ENCODE measurements at places on chromosomes 4 and X.

DNA sequence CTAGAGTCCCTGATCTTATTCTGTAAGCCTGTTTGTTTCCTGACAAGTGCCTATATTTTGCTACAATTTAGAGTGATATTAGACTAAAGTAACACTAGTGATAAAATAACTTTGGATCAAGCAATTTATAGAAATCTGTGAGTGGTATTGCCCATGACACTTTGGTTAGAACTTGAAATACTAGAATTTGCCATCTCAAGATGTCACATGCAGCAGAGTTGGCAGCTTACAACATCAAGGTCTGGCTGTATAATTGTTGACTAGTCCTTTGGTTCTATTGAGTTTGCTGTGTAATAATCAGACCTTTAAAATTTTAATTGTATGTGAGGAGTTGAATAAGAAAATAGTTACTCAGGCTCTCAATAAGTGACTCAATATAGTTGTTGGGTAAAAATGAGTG, 167.1 kb downstream of the RAPGEF2 start:
- DNase-seq: no peak

DNA sequence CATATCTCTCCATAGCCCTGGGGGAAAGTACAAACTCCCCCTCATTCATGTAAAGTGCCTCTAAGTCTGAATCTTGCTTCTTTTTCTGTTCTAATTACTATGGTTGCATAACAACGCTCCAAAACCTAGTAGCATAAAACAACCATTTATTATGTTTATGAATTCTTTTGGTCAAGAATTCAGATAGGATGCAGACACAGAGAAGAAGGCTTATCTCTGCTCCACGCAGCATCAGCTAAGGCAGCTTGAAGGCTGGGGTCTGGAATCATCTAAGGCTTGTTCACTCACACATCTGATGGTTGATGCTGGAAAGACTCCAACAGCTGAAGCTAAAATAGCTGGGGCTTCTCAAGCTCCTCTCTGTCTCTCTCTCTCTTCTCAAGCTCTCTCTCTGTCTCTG, 564.5 kb downstream of the ZNF674 start:
- DNase-seq: no peak

GRCh38 chrX:35819241-35819640, 21.1 kb downstream of the MAGEB16 start:
- DNase-seq: no peak

DNA sequence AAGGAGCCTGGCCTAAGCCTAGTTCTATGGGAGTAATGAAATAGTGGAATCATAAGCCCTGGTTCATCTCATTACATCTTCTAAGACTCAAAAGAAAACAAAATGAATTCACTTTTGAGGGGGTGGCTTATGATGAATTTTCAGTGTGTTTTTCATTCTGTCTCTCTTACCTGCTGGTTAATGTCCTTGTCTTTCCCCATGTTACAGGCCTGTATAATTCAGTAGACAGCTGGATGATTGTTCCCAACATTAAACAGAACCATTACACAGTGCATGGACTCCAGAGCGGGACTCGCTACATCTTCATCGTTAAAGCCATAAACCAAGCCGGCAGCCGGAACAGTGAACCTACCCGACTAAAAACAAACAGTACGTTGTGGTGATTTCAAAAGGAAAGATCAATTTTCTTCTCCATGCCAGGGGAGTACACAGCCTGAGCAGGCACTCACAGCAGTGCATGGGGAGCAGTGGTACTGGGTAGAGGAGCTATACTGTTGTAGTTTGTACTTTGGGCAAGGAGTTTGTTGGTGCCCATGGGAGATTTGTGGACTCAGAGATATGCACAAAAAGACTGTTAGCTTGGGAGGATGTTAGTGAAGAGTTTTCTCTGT, 57.9 kb downstream of the TEX13B start:
- DNase-seq: no peak

DNA sequence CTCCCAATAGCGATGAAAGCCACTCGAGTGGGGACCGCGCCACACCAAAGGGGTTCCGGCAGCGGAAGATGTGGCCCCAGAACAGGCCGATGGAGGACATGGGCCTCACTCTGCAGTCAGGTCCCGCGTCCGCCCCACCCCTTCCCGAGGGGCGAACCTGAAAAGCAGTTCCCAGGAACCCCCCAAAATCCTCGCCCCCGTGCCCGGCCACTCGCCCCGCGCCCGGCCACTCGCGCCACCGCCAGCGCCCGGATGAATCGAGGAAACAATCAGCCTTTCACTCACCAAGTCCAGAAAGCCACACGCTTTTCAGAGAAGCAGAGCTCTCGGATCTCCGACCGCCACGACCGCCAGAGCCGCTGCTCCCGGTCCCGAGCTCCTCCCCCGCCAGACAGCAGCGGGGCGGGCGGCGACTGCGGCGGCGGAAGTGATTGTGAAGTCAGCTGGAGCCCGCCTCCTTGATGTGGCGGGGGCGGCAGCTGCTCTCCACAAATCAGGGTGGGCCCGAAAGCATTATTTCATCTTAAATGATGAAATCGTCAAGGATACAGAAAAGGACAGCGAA, at the start of gene PJA1:
TSS of gene PJA1 (minus strand) at position 367 of the 565 bp plus-strand sequence. CDS start 2,380 bp downstream, outside the sequence.
- DNase-seq: peak; percentile 59

DNA sequence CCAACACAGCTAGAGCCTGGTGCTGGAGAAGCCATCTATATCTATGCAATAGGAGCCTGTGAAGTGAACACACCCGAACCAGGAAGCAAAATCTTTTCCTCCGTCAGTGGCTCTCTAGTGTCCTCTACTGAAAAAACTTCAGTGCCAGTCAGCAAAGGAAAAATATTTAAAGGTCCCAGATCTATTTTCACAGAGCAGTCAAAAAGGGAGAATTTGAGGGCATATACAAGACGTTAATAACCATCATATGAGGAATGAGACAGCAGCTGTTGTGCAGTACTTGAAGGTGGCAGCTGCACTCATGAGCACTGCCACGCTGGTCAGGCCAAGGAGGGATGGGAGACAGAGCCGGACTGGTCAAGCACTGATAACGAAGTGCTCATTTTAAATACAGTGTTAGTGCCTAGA, 14.4 kb downstream of the MCUB start:
- DNase-seq: no peak

DNA sequence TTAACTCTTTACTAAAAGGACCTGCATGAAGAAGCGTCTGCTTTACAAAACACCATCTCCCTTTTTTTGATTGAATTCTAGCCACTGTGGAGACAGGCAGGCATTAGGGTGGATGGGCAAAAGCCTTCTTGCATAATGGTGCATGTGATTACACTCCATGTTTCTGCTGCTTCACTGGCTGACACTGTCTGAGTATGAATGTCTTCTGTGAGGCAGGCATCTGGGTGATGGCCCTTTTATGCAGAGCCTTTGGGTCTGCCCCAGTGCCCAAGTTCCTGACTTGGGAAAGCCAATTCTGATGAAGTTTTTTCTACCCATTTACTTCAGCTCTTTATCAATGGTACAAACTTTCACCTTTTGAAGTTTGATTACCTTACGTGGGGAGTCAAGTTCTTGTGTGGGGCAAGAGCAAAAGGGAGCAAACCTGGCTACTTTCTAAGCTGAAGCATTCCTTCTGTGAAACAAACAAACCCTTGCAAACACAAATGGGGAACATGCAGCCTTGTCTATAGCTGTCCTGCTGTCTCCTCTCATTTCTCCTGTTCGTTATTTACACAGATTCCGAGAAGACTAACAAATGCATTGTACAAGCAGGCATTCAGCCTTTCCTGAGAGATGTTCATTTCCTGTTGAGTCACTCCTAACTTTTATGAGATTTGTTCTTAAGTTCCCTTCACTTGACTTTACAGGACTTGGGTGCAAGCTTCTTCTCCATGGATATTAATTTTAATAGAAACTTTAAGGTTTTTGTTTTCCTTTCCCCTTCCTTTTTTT, 301.9 kb downstream of the TLL1 start:
- DNase-seq: no peak

DNA sequence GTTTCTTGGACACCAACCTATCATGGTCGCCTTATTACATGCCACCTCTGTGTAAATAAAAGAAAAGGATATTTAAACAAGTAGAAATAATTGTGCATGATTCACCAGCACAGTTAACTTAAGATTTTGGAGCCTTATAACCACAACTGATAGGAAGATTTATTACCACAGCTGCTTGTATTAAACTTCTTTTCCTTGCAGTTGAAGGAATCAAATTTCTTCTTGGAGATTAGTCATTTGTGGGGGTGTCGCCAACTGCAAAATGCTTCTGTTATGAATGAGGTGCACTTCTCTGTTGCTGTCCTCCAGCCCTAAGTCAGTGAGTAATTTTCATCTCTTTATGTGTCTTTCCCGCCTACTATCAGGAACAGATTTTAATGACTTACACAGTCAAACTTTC, 73.3 kb downstream of the OR13H1 start:
- no peak for DNase-seq

DNA sequence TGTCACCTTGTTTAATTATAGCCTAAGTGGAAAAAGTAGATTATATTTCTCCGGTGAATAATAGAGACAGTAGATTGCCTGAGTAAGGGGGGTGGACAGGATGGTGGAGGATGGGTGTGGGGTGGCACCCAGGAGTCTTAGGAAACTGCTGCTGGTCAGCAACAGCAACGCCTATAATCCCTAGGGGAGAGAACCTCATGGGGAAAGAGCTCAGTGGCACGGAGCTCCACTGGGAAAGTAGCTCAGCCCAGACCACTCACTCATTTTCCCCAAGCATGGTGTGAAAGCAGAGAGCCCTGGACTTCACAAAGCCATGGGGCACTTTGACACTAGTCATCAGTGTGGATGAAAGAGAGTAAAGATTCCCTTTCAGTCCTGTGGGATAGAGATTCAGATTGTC, 31.1 kb downstream of the METTL14 start:
- no peak for DNase-seq

DNA sequence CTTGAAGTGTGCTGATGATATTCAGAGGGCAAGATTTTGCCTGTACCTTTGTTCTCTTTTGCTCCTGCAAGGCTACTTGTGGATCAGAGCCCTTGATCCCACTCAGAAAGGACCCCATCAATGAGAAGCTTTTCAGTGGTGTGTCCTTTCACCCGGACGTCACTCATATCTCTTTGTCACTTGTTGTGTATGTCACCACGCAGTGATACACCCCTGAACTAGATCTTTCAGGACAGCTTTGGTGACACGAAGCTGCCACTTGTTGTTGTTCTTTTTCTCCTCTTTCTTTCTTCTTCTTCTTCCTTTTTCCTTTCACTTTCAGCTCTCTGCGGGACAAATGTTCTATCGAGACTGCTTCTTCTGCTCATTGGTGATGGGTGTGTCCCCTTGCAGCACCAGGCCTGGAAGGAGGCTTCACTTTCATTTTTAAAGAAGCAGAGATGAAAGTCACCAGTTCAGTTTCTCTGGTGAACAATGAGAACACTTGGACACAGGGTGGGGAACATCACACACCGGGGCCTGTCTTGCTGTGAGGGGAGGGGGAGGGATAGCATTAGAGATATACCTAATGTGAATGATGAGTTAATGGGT, 83.6 kb downstream of the NBDY start:
- no peak for DNase-seq

GRCh38 chrX:155115174-155115819, 44.0 kb downstream of the BRCC3 start:
- no peak for DNase-seq

- DNase-seq: no peak
Measured at GRCh38 chr4:145779319-145779801, 99.4 kb downstream of the C4orf51 start.

- no peak for DNase-seq
Measured at GRCh38 chr4:185846505-185847150, 34.6 kb upstream of the SORBS2 start.

DNA sequence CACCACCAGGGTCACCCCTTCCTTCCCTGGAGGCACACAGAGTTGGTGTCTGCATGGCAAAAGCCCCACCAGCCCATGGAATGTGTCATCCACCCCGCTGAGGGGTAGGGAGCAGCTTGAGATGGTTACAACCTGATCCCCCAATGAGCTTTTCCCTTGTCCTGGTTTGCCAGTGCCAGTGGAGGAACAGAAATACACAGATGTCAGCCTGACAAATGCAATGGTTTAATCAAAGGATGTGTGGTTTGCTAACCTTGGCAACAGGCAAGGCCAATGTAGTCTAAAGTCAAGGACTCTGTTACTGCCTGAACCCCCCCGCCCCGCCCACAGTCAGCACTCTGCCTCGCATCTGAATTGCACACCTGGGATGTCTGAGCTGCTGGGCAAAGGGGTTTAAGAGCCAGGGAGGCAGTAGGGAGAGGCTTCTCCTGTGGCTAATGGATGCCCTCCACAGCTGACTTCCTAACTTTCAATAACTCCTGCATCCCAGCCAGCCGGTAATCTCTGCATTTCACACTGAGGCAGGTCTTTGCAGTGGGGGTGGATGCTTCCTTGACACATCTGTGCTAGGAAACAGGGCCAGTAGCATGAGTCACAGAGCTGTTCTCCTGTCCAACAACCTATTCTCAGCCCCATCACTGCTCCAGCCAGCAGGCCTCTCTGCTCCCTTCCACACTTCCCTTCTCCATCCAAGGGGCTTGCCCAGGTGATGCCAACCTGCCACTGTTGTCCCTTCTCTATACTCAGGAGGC, 137.5 kb downstream of the AMMECR1 start:
- no peak for DNase-seq

DNA sequence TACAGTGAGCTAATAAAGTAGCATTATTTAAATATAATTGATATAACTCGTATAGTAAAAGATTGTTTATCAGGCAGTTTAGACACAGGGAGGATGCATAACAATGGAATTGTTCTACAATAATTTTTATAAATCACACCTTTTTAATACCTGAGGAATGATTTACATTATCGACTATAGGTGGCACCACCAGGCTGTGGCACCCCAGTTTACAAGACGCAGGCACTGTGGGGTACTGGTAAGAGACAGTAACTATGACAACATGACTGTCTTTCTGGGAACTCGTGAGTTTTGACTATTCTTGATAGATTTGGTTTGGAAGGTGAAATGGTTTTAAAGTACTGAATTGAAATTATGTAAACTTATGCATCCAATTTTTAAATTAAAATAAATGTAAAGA, 27.1 kb upstream of the STBD1 start:
- DNase-seq: peak; percentile 2

- DNase-seq: no peak
Measured at GRCh38 chr4:107837317-107837716, 12.6 kb downstream of the SGMS2 start.

DNA sequence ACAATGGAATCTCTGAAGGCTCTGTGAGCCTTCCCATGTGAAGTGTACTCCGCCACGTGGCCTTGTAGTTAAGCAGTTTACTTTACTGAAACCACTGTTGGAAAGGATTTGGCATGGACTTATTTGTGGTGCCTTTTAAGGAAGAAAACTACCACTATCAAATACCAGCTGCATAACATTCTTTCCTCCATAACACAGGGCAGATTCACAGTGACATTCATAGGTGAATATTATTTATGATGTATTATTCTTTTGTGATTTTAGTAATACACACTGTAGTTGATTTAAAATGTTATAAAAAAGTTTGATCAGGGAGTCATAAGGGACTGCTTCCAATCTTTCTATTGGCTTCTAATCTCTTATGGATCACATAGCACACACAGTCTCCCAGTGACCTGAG, 192.5 kb upstream of the AGTR2 start:
- no peak for DNase-seq

DNA sequence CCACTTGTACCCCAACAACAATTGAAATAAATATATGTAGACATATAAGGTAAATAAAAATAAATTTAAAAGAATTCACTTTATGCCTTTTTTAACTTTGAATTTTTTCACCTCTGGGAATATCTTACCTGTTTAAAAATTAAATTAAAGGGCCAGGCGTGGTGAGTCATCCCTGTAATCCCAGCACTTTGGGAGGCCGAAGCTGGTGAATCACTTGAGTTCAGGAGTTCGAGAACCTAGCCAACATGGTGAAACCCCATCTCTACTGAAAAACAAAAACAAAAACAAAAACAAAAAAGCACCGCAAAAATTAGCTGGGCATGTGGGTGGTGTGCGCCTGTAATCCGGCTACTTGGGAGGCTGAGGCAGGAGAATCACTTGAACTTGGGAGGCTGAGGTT, 164.8 kb downstream of the AASDH start:
- DNase-seq: no peak
